Stimulated activated CD4-positive, alpha-beta T cell treated with anti-CD3 and anti-CD28 coated beads, TNF-alpha, amount 100 ng/mL, for 1 hour (primary cell): ENCODE measurements at places on chromosomes 11 and 22.

DNA sequence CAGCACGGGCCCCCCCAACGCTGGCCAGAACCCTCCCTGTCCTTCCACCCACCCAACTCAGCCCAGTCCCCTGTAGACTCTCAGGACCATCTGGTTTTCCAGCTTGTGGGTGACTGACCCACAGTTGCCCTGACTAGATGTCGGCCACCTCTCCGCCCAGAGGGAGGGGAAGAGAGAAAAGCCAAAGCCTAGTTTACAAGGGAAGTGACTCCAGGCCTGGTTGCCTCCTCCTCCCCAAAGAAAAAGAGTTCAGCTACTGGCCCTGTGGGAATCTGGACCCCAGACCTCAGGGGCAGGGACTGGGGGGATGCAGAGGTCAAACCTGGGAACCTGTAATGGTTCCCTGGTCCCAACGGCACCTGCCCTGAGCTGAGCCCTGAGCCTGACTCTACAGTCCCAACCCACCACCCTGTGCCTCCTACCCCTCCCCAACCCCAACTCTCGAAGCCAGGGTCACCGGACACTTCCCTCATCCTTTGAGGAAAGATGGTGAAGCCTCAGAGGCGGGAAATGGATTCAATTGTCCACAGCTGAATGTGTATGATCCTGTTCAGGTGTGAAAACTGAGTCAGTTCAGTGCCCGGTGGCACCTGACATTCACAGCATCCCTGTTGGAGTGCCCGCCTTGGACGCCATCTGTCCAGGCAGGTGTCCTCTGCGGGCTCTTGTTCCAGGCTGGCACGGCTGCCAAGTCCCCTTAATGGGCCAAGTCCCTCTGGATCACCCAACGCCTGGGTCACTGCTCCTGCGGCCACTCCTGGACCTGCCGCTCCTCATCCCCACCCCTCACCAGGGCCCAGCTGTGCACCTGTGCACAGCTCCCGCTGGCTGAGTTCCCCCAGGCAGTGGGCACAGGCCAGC, 21.0 kb upstream of the WNT7B start:
- no peak for DNase-seq

- DNase-seq, result no peak
Measured at GRCh38 chr11:1912289-1912878, 7.1 kb upstream of the TNNT3 start.

DNA sequence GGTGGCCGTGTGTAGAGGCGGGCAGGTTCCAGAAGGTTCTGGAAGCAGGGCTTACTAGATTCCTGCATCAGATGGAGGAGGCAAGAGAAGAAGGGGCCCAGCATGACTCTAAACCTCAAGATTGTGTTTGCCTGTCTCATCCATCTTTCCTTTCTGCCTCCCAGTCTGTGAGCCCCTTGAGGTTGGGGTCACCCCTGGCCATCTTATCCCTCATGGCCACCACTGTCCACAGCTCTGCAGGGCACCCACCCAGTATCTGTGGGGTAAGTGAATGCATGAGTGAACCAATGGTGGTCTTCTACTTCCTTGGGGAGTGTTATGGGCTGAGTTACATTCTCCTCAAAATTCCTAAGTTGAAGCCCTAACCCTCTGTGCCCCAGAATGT, 79.3 kb downstream of the MYEOV start:
- DNase-seq, result no peak

GRCh38 chr22:50105208-50106100, 15.6 kb downstream of the MOV10L1 start:
- DNase-seq, result no peak

- no peak for DNase-seq
Measured at GRCh38 chr11:17354601-17354991, 3.0 kb downstream of the NCR3LG1 start.

DNA sequence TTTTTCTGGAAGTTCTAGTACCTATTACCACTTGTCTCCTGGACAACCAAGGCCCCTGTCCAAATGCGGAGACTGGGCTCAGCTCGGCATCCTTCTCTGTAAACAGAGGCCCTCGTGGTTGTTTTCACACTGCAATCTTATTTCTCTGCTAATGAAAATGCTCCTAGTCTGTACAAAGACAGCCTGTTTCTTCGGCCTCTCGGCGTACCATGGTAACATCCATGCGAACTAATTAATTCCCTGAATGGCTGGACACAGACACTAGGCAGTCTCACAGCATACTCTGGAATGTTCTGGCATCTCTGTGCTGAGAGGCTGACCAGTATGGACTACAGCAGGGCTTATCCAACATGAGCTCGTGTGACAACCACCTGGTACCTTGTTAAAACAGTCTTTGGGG, 5.7 kb downstream of the POLR3H start:
- DNase-seq, result no peak

- no peak for DNase-seq
Measured at GRCh38 chr11:102464037-102464436, 11.5 kb upstream of the TMEM123 start.

GRCh38 chr11:134753771-134754520, 341.9 kb upstream of the B3GAT1 start:
- no peak for DNase-seq

DNA sequence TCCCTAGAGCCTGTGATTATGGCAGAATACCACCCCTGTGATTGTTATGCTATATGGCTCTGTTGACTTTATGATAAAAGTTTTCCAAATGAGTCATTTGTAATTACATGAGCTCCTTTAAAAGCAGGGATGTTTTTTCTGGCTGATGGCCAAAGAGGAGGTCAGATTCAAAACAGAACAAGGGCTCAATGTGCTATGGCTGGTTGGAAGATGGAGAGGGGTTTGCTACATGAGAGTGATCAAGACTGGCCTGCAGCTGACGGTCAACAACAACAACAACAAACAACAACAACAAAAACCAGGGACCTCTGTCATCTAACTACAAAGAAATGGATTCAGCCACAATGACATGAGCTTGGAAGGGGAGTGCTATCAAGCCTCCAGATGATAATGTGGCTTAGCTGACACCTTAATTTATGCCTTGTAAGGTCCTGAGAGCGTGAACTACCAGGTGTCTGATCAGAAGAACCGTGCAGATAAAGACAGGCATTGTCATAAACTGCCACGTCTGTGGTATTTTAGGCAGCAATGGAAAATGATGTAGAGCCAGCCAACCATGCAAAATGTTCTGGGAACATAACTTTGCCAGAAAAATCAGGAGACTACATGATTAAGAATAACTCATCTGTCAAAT, 47.2 kb downstream of the PIWIL3 start:
- no peak for DNase-seq
